Stimulated activated CD4-positive, alpha-beta T cell treated with anti-CD3 and anti-CD28 coated beads, Interleukin-12 subunit alpha, Interleukin-12 subunit beta, amount 100 ng/mL, for 48 hours (primary cell): ENCODE measurements at places on chromosomes 2 and 18.

DNA sequence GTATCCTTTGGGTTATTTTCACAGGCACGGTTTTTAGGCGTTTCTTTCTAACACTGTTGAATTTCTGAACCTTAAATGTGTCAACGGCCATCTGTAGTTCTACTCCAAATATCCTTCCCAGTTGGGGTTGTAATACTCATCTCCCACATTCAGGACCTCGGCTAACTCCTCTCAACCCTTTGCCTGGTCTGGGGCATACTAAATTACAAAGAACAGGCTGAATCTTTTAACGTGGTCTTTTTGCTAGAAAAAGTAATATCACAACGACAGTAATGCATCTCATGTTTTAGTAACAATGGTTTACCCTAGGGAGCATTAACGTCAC, 2.1 kb downstream of the RPRM start:
- no peak for DNase-seq

DNA sequence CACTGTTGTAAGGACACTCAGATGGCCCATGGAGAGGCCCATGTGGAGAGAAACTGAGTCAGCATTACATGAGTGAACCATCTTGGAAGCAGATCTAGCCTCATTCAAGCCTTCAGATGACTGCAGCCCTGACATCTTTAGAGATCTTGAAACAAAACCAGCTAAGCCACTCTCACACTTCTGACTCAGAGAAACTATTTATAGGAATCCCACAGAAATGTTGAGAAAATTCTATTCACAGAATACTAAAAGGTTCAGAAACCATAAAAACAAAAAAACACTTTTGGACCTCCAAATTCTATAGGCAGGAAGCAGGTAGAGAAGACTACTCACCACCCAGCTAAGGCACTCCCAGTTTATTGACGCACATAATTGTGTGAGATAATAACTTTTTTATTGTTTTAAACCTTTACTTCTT, 8.7 kb downstream of the TMEM169 start:
- no peak for DNase-seq

DNA sequence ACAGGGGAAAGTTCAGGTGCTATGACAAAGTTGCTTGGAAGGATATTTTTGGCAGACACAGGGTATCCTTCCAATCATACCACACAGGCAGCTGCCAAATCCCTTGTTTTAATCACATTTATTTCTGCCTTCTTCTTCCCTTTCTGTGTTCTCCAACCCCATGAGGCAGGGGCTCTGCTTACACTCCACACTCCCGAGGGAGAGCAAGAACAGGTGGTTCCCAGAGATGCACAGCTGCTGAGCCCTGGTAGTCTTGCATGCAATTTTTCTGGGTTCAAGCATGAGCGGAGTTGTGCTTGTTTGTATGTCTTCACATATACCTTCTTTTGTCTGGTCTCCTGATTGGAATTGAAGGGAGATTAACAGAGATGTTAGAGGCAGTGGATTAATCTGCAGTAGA, 251.7 kb upstream of the ST6GAL2 start:
- DNase-seq: no peak

GRCh38 chr2:174752403-174753037, 11.8 kb downstream of the CHRNA1 start:
- DNase-seq: no peak

GRCh38 chr18:78884502-78884901, 95.1 kb upstream of the SALL3 start:
- no peak for DNase-seq

DNA sequence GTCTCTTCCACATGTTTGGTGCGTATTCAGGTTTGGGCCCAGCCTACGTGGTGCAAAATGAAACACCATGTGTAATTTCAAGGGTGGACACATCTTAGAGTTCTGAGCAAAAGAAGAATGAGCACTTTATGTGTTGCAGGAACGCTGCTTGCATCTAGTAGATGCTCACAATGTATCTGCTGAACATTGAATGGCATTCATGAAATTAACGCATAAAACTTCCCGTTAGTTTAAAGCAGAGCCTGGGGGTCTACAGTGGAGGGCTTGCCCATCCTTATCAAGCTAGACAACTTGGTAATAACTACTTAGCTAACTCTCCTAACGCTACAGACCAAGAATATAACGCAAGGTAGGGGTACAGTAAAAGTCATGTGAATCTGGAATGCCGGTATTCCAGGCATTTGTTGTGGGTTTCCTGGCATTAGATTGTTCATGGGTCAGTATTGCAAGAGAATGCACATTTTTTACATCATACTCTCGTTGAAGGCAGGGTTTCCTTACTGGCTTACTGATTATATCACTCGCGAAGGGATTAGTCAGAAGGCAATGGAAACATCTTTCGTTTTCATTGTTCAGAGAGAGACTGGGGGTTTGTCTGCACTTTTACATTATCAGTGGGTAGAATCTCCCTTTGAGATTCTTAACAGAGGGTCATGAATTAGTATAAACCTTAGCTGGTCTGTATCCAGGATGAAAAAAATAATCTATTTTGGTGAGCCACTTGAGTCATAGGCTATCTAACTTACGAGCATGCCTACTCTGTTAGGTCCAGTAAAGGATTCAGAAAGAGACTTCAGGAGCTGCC, 229.5 kb upstream of the EPAS1 start:
- no peak for DNase-seq

GRCh38 chr2:215460682-215461382, 25.0 kb upstream of the FN1 start:
- DNase-seq: no peak
